Neural crest cell (in vitro differentiated cells): ENCODE measurements at places on chromosomes 3 and 15.

DNA sequence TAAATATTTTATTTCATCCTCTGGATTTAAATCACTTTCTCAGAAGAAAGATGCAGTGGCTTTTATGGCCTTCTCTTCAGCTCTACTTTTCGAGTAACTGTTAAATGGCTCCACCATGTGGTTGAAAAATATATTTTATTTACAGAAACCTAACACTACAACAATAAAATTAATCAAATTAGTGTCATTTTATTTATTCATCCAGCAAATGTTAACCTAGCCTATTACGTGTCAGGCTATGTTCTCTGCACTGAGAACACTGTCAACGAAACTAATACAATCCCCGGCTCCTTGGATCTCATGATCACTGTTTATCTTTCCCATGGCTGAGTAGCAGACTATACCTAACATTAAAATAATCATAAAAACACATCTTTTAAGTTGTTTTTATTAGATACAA lies 148.0 kb upstream of the OSTN start:
- DNase-seq, result no peak

DNA sequence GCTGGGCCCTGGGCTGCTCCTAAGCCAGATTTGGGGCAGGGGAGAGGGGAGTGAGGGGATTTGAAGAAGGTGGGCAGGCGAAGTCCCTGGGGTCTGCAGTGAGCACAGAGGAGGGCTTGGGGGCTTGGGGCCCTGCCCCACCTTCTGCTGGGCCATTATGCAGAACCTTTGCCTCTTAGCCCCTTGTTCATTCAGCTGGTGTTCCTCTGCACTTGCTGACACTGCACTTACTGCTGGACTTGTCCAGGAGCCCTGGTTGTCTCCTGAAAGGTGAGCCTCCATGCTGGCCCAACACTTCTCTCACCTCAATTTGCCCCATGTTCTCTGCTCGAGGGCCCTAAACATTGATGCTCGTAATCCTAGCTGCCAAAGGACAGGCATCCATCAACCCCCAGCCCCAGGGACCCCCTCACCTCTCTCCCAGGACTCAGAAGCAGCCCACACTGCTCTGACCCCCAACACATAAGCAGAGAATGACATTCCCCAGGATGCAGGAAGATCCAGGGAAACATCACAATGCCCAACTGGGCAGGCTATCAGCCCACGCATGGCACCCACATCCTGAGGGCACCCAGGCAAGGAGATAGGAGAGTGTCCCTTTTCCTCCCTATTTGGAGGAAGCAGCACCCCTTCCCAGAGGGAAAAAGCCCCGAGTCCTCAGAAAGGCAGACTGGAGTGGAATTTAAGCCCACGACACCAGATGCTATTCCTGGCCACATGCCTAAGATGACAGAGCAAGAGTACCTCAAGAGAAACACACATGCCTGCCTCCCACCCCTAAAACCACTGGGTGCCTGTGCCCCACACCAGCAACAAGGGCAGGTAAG lies 76.8 kb downstream of the ADCY5 start:
- DNase-seq, result no peak

GRCh38 chr3:98612587-98612986 lies 19.2 kb upstream of the CPOX start:
- no peak for DNase-seq

- no peak for DNase-seq
Measured at GRCh38 chr3:132222868-132223538, 94.2 kb upstream of the ACP3 start.

- DNase-seq, result peak; percentile 12
Measured at GRCh38 chr15:76342382-76343201, 6.0 kb downstream of the ISL2 start.

DNA sequence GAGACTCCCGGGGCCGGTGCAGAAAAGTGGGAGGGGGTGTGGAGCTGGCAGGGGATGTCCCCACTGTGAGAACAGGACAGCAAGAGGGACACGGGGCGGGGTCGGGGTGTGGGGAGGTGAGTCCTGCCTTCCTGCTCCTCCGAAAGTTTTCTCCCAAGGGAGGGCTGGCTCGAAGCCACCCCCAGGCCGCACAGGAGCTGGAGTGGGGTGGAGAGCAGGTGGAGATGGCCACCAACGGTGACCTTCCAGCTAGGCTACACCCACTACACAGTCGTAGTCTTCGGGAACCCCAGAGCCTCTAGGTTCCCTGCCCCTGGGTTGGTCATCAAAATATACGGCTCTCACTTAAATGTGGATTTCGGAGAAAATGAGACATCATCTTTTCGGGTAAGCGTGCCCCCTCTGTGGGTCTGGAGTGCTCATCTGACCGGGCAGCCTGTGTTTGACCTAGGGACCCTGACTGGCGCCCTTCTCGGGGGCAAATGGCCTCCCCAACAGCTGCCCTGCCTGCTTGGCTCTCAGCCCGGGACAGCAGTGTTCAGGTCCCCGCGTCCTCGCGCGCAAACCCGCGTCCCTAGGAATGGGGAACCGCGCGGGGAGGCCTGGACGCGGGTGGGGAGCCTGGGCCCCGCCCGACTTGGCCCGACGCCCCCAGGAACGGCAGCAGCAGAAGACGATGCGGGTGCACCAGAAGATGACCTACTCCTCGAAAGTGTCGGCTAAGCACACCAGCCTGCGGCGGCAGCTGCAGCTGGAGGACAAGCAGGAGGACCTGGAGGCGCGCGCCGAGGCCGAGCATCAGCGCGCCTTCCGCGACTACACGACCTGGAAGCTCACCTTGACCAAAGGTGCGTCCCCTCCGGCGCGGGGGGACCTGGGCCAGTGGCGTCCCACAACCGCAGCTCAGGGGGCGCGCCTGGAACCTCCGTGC lies 21.2 kb downstream of the CFAP100 start:
- DNase-seq, result no peak
